ENCODE measurements at places on chromosomes 2 and 18. TPM values are rescaled to one million over a fixed set of nuclear protein-coding genes. Genes with fewer than 3 reads are reported as not detected.
A peak's percentile ranks its signal among the peaks of the same experiment; 100 is the strongest.

LBX2 gene
- total RNA-seq: not detected

ZNF532 gene
- total RNA-seq: 115 TPM

CYP27A1 gene
- 34.4 TPM for total RNA-seq

SPC25 gene
- total RNA-seq: 1.0 TPM

SULT6B1 gene
- total RNA-seq: not detected

TP53I3 gene
- total RNA-seq: 3.3 TPM

SLC5A7 gene
- total RNA-seq: 0.61 TPM

AKAIN1 gene
- not detected for total RNA-seq

MYO5B gene
- 1.5 TPM for total RNA-seq

CRYGD gene
- 1.5 TPM for total RNA-seq

LOXL3 gene
- total RNA-seq: 2.3 TPM

GRCh38 chr2:50691513-50691912 lies 340.4 kb downstream of the NRXN1 start:
- H3K4me1 ChIP-seq: no peaks in the 10 kb centered on the region
- no peaks in the 10 kb centered on the region for H3K27me3 ChIP-seq
- no peak overlapping the region for H3K4me3 ChIP-seq
- no peak overlapping the region for H3K27ac ChIP-seq

GRCh38 chr2:71746946-71747501 lies 293.7 kb downstream of the DYSF start:
- no peaks in the 10 kb centered on the region for H3K36me3 ChIP-seq
- no peak overlapping the region for H3K27ac ChIP-seq
- no peak overlapping the region for H3K4me3 ChIP-seq
- H3K4me1 ChIP-seq: no peaks in the 10 kb centered on the region

DNA sequence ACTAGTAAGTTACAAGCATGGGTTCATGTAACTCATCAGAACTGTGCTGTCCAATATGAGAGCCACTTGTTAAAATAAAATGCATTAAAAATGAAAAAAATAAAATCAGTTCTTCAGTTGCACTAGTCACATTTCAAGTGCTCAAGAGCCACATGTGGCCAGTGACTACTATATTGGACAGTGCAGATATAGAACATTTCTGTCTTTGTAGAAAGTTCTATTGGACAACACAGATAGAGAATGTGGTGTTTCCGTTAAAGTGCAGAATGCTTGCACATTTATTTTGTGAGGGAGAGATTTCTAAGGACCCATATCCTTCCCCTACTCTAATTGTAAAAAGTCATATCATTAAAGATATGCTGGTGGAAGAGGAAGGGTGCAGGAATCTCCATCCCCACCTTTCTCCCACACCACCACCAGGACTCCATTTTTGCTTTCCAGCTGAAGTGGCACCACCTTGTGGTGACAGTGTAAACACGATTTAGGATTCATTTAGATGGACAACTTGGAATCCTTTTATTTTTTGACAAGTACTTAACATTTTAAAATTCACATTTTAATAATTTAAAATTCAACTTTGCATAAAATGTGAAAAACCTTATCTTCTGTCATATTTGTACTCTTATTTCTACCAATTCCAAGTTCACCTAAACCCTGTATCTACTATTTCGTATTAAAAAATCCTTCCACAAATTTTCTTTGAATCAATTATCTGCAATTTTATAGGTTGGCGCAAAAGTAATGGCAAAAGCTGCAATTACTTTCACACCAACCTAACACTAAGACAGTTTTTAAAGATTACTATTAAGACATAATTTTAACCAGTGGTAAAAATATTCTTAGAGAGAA lies 9.4 kb upstream of the CD302 start:
- no peak overlapping the region for H3K4me3 ChIP-seq
- no peaks in the 10 kb centered on the region for H3K36me3 ChIP-seq
- DNase-seq: peak; percentile 33
- no peaks in the 10 kb centered on the region for H3K4me1 ChIP-seq
- no peaks in the 10 kb centered on the region for H3K27me3 ChIP-seq

- no peak for DNase-seq
- H3K36me3 ChIP-seq: no peaks in the 10 kb centered on the region
- H3K27me3 ChIP-seq: no peaks in the 10 kb centered on the region
- no peak overlapping the region for H3K27ac ChIP-seq
- H3K4me3 ChIP-seq: no peak overlapping the region
These were observed 19.3 kb downstream of the STK25 start for GRCh38 chr2:241489088-241489487.

DNA sequence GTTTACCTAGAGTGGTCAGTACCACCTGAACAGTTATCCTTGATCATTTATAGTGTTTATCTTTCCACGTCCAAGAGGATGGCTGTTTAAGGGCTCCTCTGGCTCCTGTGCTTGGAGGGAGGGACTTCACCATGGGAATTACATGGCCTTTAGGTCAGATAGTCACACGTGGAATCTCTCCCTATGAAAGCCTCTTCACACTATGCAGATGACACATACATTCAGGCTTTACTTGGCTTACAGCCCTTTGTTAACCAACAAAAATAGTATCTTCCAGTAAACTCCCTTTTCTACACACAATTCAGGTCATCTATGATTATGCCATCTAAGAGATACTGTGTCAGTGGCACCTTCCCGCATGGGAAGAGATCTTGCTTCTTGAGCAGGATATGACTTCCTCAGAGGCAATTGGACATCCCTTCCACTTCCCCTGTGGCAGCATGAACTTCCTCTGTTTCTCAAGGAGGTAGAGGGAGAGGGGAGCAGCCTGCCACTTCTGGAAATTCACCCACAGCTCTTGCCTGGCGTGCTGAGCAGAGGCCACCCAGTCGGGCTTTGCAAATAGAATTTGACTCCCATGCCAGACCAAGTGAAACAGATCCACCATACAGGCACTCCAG lies 53.5 kb downstream of the COLEC12 start:
- no peak for DNase-seq
- no peak overlapping the region for H3K4me3 ChIP-seq
- H3K36me3 ChIP-seq: no peaks in the 10 kb centered on the region
- no peaks in the 10 kb centered on the region for H3K4me1 ChIP-seq

GRCh38 chr2:86789687-86790133 lies 1.0 kb downstream of the CD8A start:
- H3K4me1 ChIP-seq: peaks cover 5% of the 10 kb centered on the region
- no peak overlapping the region for H3K27ac ChIP-seq
- H3K27me3 ChIP-seq: peaks cover 4% of the 10 kb centered on the region
- H3K4me3 ChIP-seq: no peak overlapping the region
- no peaks in the 10 kb centered on the region for H3K36me3 ChIP-seq

DNA sequence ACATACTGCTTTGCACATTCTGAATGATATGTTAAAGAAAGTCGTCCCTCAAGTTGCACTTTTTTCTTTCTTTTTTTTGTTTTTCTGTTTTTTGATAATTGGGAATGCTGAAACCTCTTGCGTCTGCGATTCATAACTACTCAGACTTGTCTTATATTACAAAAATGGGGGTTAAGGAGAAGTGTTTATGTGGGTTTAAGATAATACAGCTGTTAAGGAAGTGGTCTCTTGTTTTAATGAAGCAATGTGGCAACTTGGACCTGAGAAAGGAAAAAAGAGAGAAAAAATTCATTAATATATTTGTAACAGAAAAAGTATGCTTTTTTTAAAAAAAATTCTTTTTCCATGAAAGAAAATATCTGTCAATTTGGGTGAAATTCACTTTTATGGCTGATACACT lies 268.5 kb upstream of the CCDC68 start:
- no peak overlapping the region for H3K4me3 ChIP-seq
- no peaks in the 10 kb centered on the region for H3K36me3 ChIP-seq
- no peak for DNase-seq
- H3K27me3 ChIP-seq: no peaks in the 10 kb centered on the region
- no peak overlapping the region for H3K27ac ChIP-seq

DNA sequence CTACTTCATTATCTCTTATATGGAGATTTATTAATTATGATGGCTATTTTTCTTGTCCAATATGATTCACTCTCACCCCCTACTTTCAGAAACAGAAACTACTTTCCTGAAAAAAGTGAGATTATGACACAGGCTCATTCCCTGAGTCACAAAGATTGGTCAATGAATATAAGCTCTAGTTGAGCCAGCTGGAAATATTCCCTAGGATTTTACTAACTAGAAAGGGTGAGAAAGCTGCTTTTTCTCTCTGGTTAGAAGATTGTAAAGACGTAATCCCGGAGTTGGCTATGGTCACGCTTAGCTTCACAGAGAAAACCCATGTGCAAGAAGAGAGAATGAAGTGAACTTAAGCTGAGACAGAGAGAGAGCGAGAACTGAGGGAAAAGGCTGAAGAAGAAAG lies 223.7 kb upstream of the SMAD7 start:
- H3K27ac ChIP-seq: no peak overlapping the region
- no peaks in the 10 kb centered on the region for H3K36me3 ChIP-seq

DNA sequence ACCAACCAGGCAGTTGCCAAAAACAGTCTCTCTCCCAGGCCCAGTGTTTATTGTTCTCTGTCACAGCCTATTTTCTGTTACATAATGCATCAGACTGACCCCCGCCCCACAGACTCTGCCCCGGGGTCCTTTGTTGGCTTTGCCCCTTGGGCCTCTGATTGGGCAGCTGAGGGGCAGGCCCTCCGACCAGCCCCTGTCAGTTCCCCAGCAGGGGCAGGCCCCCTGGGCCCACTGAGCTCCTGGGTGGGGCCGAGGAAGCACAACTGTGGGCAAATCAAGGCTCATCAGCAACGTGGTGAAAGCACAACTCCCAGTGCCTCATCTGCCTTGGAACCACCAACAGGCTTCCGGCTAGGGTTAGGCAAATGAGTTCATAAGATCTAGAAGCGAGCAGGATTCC lies 160.1 kb upstream of the MYCN start:
- H3K27ac ChIP-seq: no peak overlapping the region
- no peaks in the 10 kb centered on the region for H3K4me1 ChIP-seq
- no peak for DNase-seq
- no peaks in the 10 kb centered on the region for H3K36me3 ChIP-seq
- H3K27me3 ChIP-seq: no peaks in the 10 kb centered on the region

DNA sequence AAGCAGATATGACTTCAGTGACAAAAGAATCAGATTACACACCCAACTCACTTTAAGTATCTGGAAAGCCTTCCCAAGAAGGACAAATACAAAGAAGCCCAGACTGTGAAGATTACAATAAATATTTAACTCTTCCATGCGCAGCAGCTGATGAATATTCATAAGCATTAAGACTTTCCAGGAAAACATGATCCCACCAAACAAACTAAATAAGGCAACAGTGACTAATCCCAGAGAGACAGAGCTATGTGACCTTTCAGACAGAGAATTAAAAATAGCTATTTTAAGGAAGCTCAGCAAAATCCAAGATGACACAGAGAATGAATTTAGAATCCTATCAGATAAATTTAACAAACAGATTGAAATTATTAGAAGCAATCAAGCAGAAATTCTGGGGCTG lies 108.2 kb upstream of the UBE2E3 start:
- H3K4me3 ChIP-seq: no peak overlapping the region
- no peak for DNase-seq
- H3K4me1 ChIP-seq: no peaks in the 10 kb centered on the region
- no peaks in the 10 kb centered on the region for H3K27me3 ChIP-seq

DNA sequence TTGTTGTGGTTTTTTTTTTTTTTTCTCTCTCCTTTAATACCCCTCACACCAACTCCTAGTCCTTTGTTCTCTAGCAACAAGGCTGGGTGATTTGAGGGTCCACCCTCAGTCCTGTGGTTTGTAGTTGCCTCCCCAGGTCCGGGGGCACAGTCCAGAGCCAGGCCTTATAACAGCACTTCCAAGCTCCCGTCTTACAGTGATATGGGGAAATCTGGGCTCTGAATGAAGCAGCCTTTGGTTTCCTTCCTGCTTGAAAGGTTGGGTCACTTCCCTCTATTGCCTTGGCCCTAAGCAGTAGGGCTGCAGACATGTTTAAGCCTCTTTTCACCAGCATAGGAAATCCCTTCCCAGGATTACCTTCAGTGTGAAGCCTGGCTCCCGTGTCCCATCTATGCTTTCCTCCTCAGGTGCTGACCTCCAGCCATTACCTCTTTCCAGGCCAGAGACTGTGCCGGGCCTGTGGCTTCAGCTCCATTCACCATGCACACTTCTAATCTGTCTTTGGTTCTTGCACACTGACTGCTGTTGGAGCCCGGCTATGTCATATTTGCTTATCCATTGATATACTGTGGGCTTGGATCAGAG lies 21.2 kb upstream of the NTSR2 start:
- peaks cover 8% of the 10 kb centered on the region for H3K4me1 ChIP-seq
- no peak overlapping the region for H3K27ac ChIP-seq
- no peak overlapping the region for H3K4me3 ChIP-seq
- H3K36me3 ChIP-seq: no peaks in the 10 kb centered on the region

DNA sequence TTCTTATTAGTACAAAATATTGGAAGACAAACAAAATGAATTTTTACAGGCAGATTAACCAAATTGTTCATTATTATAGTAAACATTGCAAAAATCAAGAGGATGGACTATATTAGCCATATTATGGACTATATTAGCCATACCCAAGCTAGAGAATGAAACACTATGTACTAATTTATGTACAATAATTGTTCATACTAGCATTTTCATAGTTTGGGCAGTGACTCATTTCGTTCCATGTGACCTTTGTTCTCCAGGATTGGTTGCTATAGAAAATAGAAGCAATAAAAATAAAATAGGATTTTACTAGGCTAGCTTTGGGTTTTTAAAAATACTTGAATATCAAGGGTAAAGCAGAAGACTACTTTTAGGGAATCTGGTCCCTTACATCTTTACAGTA lies 176.8 kb downstream of the ZEB2 start:
- no peaks in the 10 kb centered on the region for H3K27me3 ChIP-seq
- DNase-seq: no peak
- H3K4me1 ChIP-seq: no peaks in the 10 kb centered on the region
- no peak overlapping the region for H3K4me3 ChIP-seq

DNA sequence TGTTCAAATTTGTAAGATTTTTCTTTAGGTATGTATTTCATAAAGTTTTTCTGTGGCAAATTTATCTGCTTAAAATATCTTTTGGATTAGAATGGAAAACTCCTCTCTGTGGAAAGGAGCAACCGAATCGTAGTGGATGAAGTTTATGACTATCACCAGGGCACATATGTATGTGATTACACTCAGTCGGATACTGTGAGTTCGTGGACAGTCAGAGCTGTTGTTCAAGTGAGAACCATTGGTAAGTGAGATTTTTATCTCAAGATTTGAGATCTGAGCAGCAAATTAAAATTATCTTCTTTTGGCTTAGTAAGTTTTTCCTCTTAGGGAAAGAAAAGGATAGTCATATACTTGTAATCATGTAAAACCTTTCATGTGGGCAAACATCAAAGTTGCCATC lies 14.2 kb downstream of the IL18RAP start:
- H3K36me3 ChIP-seq: no peaks in the 10 kb centered on the region
- H3K27me3 ChIP-seq: no peaks in the 10 kb centered on the region
- H3K4me3 ChIP-seq: no peak overlapping the region
- no peak for DNase-seq
- H3K27ac ChIP-seq: no peak overlapping the region
- no peaks in the 10 kb centered on the region for H3K4me1 ChIP-seq
